Fibroblast of pulmonary artery (primary cell): ENCODE measurements at places on chromosomes 4 and X.

- DNase-seq, result peak; percentile 71
These were observed 193.6 kb downstream of the SOWAHB start for GRCh38 chr4:76704133-76704881.

- no peak for DNase-seq
These were observed 337.6 kb downstream of the GRID2 start for GRCh38 chr4:92641409-92641808.

- DNase-seq, result no peak
These were observed 632.0 kb downstream of the IQCM start for GRCh38 chr4:149183638-149184037.

DNA sequence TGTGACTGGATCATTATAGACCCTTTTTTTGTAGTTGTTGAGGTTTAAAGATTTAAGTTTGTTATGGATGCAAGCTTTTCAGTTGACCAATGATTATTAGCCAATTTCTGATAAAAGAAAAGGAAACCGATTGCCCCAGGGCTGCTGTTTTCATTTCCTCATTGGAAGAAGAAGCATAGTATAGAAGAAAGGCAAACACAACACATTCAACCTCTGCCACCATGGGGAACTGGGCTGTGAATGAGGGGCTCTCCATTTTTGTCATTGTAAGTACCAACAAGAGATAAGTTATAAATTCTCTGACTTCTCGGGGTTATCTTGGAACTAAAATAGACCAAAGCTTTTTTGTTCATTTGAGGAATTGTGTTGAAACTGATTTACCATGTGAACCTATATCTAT is at the start of gene CYBB:
Gene CYBB, plus strand, starts transcription at position 203 of the 400 bp plus-strand sequence. Its CDS starts 19 bp downstream, at position 222.
- no peak for DNase-seq

DNA sequence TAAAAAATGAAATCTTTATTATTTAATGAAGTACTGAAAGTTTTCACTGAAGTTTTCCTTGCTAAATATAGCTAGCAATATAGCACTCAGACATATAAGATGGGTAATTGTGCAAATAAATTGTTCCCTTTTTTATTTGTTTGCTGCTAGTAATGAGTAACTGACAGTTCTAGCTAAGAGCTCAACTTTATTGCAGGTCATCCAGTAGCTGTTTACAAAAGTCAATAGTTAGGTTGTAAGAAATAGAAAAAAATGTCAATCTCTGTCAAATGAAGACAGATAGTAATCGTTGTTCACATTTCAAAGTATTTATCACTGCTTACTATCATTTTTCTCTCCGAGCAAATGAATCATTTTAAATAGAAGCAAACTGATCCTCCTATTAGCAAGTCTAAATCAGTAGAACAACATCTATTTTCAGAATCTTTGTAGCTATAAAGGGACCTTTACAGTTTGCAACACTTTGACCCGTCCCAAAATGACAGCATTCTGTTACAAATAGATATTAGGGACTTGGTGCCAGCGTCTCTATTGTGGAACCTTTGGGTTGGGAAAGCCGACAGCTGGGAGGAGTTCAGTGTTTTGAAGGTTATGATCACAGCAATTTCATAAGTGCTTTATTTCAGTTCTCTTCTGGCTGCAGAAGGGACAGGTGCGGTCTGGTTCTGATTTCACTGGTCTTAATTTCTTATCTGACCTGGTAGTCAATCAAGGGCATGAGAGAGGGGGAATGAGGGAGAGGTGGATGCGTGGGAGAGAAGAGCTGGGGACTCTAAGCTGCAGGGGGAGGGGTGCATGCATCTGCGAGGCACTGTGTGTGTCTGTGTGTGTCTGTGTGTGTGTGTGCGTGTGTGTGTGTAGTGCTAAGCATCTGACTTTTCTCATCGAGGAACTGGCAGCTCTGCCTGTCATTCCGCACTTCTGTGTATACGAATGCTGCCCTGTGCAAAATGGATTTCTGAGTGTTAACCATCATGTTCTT is 227.9 kb upstream of the PITX2 start:
- no peak for DNase-seq

DNA sequence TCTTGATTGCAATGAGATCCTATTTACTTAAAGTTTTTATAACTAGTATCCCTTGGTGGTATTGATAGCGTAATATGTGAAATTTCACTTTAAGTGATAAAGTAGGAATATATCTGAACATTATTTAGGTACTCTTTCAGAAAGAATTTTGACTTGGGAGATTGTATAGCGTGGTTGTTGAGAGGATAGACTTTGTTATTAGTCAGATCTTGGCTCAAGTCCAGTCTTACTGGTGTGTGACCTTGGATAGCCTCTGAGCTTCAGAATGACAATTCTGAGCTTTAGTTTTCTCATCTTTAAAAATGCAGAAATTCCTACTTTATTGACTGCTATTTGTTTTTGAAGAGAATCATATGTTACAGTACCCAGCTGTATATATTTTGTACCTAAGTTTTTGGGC is 32.6 kb downstream of the DCK start:
- DNase-seq, result peak; percentile 78

DNA sequence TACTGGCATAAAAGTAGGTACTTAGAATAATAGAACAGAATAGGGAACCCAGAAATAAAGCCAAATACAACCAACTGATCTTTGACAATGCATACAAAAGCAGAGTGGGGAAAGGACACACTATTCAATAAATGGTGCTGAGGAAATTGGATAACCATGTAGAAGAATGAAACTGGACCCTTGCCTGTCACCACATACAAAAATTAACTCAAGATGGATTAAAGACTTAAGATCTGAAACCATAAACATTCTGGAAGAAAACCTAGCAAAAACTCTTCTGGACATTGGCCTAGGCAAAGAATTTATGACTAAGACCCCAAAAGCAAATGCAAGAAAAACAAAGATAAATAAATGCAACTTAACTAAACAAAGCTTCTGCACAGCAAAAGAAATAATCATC is 45.6 kb downstream of the ARFIP1 start:
- DNase-seq, result no peak

GRCh38 chr4:171891038-171891437 is 77.8 kb downstream of the GALNTL6 start:
- DNase-seq, result no peak

DNA sequence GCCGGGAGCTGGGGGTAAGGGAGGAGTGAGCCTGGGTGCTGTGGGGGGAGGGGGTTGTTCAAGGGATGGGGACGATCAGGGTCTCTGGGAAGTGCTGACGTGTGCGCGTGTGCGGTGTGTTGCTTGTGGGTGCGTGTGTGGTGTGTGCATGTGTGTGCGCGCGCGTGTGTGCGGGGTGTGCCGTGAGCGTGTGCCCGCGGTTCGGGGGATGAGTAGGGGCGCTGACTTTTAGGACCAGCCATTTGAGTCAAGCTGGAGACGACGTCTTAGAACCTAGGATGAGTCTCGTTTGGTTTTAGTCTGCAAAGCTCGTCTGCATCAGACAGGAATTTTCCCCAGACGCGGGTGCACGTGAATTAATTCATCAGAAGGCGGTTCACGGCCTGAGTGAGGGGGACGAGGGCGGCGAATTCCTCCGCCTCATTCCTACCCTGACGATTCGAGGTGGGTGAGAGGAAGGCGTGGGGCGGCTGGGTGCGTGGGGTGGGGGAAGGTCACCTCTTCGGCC is 950 bp upstream of the TMEM271 start:
- no peak for DNase-seq

GRCh38 chr4:122086338-122087065 is 65.6 kb upstream of the BLTP1 start:
- no peak for DNase-seq

DNA sequence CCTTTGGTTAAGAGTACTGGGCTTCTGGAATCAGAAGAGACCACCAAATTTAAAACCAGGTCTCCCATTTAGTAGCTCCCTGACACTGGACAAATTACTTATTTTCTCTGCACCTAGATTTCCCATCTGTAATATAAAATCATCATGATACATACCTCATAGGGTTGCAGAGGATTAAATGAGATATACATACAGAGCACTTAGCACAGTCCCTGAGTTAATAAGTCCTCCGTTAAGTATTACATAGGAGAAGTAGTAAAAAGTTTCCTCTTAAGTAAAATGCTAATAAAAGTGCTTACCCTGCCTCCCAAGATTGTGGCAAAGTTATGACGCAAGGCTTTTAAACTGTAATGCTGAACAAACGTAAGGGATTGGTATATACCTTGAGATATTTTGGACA is 539 bp upstream of the CHIC1 start:
- peak; percentile 16 for DNase-seq

DNA sequence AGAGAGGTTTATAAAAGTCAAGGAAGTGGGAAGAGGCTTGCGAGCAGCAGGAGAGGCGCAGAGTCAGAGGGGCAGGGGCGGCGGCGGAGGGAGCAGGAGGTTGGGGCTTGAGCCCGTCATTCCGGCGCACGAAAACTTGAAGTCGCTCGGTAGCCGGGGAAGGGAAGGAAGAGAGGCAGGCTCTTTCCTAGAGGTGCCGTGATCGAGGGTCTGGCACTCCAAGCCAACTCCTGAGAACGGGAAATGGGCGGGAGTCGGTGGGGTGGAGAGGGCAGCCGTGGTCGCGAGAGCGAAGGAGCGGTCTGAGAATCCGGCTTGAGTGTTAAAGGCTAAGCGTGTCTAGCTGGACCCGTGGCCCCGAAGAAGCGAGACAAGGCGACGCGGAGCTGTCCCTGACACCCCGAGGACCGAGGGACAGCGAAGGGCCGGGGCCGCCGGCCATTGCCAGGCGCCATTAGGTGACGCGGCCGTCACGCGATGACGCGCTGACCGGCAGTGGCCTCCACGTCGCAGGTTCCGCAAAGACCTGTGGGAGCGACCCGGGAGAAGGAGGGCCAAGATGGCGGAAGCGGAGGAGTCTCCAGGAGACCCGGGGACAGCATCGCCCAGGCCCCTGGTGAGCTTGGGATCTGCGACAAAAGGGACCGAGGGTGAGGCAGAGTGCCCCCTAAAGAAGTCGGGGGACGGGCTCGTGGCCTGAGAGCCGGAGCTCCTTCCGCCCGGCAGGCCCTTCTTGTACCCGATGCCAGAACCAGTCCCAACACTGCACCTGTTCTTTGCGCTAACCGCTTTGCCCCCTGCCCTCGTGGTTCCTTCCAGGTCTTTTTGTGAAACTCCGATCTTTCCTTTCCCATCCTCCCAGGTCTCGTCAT is at the start of gene YIPF6:
Gene YIPF6, plus strand, starts transcription at position 544 of the 872 bp plus-strand sequence. Its CDS starts 16 bp downstream, at position 560.
- peak; percentile 73 for DNase-seq

DNA sequence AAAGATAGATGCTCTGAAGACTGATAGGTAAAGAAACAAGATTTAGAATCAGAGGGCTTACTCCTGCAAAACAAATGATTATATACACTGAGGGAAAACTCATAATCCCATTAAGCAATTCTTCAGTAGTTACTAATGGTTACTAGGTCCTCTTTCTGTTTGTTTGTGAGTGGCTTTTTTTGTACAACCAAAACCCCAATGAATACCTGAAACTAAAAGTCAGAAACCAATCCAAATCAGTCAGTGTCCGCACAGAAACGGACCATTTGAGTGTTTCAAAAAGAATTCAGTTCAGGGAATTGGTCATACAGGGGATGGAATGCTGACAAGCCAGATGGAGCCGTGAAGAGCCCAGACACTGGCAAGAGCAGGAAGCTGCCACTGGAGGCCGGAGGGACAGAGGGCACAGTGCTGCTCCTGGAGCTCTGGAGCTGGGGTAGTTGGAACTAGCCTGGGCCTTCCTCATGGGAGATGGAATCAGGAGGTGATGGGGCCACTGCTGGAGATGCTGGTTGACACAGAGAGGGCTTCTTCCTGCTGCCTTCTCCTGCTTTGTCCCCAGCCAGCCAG is 31.9 kb downstream of the SETD7 start:
- DNase-seq, result no peak

DNA sequence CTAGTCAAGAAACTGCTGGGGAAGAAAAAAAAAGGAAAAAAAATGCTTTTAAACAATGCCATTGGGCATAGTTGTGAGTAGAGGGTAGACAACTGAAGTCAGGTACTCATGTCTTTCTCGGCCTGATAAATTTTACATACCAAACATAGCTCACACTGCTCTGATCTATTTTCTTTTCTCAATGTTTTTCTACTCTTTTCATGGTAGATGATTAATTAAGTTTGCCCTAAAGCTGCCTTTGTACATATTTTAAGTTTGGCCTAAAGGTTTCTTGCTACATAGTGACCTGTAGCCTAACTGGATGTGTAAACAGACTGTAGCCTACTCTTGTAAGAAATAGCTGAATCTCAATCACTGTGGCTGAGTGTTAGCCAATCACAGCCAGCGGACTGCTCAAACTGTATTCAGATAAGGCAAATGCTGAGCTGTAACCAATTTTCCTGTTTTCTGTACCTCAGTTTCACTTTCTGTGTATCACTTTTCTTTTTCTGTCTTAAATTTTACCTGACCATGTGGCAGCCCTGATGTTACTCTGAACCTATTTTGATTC is 121.0 kb downstream of the PCDH10 start:
- peak; percentile 2 for DNase-seq

GRCh38 chrX:2272337-2272736 is 228.4 kb downstream of the DHRSX start:
- no peak for DNase-seq

DNA sequence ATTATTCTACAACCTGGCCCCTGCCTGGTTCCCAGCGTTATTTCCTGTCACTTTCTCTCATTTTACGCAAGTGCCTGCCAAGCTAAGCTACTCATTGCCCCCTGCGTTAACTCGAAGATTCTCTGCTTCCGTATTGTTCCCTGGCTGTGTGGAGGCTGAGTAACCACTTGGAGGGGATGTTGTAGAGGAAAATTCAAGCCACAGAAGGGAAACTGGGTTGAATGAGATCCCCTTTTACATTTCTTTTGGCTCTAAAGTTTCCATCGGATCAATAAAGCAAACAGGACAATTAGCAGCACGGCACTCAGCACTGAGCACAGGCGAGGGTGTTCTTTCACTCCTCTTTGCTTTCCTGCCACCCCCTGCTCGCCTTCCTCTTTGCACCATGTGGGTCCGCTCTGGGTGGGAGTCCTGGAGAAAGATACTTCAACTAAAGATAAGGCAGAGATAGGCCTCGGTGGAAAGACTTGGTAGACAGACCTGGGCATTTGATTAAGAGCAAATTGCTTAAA is 4.2 kb upstream of the TMSB4X start:
- peak; percentile 82 for DNase-seq

DNA sequence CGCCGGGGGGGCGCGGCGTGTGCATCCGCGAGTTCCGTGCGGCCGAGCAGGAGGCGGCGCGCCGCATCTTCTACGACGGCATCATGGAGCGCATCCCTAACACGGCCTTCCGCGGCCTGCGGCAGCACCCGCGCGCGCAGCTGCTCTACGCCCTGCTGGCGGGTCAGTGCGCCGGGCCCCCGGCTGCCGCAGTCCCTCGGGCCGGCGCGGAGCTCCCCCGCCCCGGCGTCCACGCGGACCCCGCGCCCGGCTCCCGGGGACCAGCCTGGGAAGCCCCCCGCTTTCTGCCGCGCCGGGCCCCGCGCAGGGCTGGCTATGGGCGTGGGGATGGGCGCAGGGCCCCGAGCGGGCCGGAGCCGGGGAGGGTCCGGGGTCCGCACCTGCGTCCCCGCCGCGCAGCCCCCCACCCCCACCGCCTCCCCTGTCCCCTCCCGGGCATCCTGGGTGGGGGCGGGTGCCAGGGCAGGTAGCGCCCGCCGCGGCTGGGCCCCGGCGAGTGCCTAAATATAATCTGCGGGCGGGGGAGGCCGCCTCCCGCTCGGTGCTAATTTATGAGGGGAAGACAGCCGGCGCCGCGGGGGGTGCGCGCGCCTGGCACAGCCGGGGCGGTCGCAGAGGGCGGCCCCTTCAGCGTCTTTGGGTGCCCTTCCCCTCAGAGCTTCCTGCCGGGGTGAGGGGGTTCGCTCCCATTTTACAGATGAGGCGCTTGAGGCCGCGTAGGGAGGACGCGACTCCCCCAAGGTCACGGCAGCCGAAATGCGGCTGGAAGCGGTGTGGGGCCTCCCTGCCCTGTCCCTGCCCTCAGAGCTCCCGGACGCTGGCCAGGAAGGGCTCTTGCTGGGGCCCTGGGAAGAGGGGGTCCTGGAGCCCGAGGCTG is 837 bp downstream of the NAT8L start:
- DNase-seq, result no peak
